ENCODE measurements at places on chromosomes 11 and 22.

DNA sequence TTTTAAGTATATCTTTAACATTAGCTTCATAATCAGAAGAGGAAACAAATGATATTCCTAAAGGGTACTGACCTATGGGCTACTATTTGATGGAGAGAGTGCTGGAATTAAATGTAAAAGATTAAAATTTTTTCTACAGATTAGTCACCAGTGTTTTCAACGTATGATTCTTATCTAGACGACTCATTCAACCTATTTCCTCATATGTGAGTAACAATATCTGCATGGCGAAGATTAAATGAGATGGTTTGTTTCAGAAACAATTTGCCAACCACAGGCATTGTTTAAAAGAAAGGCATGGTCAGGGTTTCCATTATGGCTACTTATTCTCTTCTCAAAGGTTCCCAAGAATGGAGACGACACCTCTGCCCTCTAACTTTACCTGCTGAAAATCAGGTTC lies 20.4 kb downstream of the OR56B4 start:
- DNase-seq: no peak

GRCh38 chr22:32309585-32310251 lies 47.9 kb upstream of the RFPL3 start:
- no peak for DNase-seq

DNA sequence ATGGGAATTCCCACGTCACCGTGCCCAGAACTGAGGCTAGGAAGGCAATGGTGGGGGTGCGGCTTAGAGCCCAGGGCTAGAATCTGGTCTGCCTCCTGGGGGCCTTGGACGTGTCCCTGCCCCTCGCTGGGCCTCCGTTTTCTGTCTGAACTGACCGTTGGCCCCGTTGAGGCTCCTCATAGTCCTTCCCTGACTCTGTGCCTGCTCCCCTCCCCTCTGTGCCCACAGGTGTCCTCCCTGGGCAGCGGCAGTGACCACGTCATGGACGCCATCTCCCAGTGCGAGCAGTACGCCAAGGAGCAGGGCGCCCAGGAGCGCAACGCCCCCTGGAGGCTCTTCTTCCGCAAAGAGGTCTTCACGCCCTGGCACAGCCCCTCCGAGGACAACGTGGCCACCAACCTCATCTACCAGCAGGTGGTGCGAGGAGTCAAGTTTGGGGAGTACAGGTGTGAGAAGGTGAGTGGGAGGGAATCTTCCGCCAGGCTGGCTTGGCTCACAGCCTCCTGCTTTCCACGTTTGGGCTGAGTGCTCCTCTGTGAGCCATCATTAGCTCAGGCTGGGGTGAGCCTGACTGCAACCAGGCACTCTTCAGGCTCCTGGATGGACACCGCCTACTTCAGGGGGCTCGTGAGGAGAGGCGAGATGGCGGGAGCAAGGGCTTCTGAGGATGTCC lies 63.9 kb downstream of the MYO7A start:
- DNase-seq: peak; percentile 46

- DNase-seq: no peak
These were observed 214.7 kb downstream of the TENM4 start for GRCh38 chr11:79226126-79226525.

DNA sequence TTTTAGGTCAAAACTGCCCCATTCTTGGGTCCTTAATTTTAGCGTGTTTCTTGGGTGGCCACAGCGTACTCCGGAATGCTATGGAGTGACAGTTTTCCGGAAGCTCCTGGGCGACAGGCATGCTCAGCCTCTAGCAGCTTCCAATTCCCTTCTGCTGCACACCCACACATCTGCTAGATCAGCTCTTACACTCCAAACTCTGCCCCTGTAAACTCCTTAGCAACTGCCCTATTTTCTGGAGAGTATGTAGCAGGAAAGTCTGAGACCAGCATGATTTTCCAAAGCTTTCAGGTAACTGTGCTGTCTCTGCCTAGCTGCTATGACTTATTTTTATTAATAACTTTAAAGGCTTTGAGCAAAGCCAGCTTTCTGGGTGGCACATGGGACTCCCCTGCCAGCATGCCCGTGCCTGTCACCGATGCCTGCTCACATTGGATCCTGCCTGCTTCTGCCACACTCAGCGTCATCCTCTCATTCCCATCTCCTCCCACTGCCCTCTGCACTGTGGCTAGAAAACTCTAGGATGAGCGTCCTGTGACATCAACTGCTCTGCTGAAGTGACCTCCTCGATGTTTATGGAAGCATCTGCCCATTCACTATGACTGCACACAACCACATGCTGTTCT lies 17.3 kb downstream of the TOLLIP start:
- no peak for DNase-seq

- DNase-seq: no peak
These were observed 1.4 kb upstream of the ROBO3 start for GRCh38 chr11:124863826-124864165.

GRCh38 chr22:31272522-31273446 lies 19.5 kb downstream of the PIK3IP1 start:
- peak; percentile 68 for DNase-seq

DNA sequence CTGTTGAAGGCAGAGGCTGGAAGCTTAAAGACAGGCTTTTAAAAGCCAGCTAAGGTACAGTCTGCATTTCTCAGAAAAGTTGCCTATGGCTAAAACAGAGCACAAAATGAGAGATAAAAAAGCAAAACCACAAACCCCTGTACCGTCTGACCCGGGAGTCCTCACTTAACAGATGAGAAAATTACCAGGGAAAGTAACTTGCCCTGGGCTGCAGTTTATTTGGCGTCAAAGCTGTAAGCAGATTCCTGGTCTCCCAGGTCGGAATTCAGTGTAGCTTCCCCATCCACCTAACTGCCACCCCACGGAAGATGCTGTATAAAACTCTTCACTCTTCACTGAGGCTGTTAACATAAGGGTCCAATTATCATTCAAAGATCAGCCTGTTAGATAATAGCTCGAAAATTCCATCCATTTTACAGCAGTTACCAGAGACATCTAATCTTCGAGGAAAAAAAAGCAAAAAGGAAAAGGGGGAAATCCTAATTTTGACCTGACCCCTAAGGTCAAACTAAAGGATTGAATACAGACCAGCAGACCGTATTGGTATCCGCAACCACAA lies 1.5 kb downstream of the TCF20 start:
- DNase-seq: no peak

Data from GM10248 (cell line).